ENCODE measurements at places on chromosomes 2 and 18. TPM values are rescaled to one million over a fixed set of nuclear protein-coding genes. Genes with fewer than 3 reads are reported as not detected.

WDR33 gene
- total RNA-seq = 16.6 TPM

CXCR1 gene
- total RNA-seq = not detected

CELF4 gene
- not detected for total RNA-seq

PROKR1 gene
- total RNA-seq = not detected

DLX2 gene
- under 0.01 TPM for total RNA-seq

UBXN4 gene
- 39.9 TPM for total RNA-seq

ZSWIM2 gene
- not detected for total RNA-seq

VIT gene
- total RNA-seq = not detected

AOX1 gene
- 4.7 TPM for total RNA-seq

HOXD9 gene
- total RNA-seq = not detected

SETBP1 gene
- 2.7 TPM for total RNA-seq

Measured in tracheal epithelial cell (primary cell).